ENCODE measurements at places on chromosomes 2 and 18.

DNA sequence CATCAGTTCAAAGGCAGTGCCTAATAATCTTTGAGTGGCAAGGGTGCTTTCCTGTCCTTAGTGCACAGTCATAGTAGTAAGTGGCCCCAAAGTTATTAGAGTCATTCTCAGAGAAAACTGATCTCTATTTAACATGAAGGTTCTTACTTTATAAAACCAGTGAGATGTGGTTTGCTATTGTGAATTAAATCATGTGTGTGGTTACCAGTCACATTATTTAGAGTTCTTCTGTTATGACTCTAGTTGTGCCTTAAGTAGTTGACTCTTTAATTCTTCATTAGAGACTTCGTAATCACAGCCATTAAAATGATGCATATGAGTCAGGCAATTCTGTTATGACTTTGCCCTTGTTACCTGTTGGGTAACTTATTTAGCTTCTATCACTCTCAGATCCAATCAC is 1392.9 kb upstream of the ACVR2A start:
- no peak overlapping the region for H3K4me3 ChIP-seq
- H3K27ac ChIP-seq: no peak overlapping the region
- no peaks in the 10 kb centered on the region for H3K36me3 ChIP-seq
- no peaks in the 10 kb centered on the region for H3K4me1 ChIP-seq
- H3K27me3 ChIP-seq: no peaks in the 10 kb centered on the region

DNA sequence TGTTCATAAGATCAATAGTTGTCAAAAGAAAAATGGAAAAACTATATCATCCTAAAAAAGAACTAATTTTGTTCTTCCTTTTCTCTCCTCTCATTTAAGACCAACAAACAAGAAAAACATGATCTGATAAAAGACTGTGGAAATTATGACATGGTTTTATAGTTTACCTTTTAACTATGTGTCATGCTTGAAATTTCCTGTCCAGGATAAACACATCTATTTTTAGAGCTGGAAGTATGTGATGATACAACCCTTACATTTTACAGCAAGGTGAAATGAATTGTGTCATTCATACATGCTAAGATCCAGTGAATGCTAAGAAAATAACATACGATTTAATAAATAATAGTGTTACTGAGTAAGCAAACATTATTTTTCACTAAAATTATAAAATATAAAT is 89.9 kb downstream of the GULP1 start:
- no peaks in the 10 kb centered on the region for H3K27me3 ChIP-seq
- H3K27ac ChIP-seq: no peak overlapping the region
- H3K36me3 ChIP-seq: no peaks in the 10 kb centered on the region
- H3K4me1 ChIP-seq: peaks cover 12% of the 10 kb centered on the region
- no peak for DNase-seq
- H3K4me3 ChIP-seq: no peak overlapping the region

DNA sequence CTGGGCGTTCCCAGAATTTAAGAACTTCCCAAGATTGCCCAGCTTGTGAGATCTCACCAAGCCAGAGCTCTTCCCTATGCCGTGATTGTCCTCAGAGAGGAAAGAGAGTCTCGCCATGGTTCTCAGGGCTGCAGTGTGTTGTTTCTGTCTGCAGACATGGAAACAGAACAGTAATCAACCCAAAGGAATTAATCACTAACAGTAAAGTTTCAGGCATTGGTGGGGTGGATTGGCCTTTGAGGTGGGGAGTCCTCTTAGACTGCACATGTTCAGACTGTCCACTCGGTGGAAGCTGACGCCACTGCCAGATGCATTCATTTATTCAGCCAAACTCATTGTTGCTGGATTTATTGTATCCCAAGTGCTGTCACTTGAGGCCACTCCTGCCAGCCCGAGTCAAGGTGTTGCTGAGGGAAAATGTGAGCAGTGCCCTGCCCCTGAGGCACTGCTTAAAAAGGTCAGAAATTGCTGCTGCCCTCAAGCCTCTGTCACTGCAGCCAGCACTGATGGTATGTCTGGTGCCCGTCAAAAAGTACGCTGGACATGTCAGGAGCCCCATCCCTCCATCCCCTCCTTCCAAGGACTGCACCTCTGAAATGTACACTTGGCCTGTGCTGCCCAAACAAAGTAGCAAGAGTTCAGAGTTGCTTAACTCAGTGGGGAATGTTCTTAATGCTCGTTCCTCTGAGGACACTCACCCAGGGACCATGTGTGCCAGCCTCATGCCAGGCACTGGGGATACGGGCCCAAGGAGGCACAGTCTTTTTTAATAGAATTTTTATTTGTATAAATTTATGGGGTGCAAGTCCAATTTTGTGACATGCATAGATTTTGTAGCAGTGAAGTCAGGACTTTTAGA is 201.0 kb downstream of the GLI2 start:
- no peaks in the 10 kb centered on the region for H3K36me3 ChIP-seq
- peaks cover 76% of the 10 kb centered on the region for H3K4me1 ChIP-seq
- DNase-seq: no peak
- H3K27me3 ChIP-seq: no peaks in the 10 kb centered on the region
- H3K4me3 ChIP-seq: no peak overlapping the region

- DNase-seq: no peak
- H3K4me3 ChIP-seq: no peak overlapping the region
- H3K36me3 ChIP-seq: peaks cover 55% of the 10 kb centered on the region
- no peak overlapping the region for H3K27ac ChIP-seq
- H3K4me1 ChIP-seq: no peaks in the 10 kb centered on the region
- no peaks in the 10 kb centered on the region for H3K27me3 ChIP-seq
Observed at GRCh38 chr2:241496904-241497877, 11.2 kb downstream of the STK25 start.

GRCh38 chr2:207619764-207620203 is 5.4 kb downstream of the METTL21A start:
- DNase-seq: no peak
- no peak overlapping the region for H3K27ac ChIP-seq
- H3K4me1 ChIP-seq: no peaks in the 10 kb centered on the region
- no peak overlapping the region for H3K4me3 ChIP-seq
- no peaks in the 10 kb centered on the region for H3K27me3 ChIP-seq

- no peak for DNase-seq
- peaks cover 77% of the 10 kb centered on the region for H3K4me1 ChIP-seq
- no peaks in the 10 kb centered on the region for H3K36me3 ChIP-seq
- H3K27ac ChIP-seq: peak overlapping the region; percentile 66
- no peaks in the 10 kb centered on the region for H3K27me3 ChIP-seq
Observed at GRCh38 chr2:47077442-47078117, 77.5 kb downstream of the STPG4 start.

DNA sequence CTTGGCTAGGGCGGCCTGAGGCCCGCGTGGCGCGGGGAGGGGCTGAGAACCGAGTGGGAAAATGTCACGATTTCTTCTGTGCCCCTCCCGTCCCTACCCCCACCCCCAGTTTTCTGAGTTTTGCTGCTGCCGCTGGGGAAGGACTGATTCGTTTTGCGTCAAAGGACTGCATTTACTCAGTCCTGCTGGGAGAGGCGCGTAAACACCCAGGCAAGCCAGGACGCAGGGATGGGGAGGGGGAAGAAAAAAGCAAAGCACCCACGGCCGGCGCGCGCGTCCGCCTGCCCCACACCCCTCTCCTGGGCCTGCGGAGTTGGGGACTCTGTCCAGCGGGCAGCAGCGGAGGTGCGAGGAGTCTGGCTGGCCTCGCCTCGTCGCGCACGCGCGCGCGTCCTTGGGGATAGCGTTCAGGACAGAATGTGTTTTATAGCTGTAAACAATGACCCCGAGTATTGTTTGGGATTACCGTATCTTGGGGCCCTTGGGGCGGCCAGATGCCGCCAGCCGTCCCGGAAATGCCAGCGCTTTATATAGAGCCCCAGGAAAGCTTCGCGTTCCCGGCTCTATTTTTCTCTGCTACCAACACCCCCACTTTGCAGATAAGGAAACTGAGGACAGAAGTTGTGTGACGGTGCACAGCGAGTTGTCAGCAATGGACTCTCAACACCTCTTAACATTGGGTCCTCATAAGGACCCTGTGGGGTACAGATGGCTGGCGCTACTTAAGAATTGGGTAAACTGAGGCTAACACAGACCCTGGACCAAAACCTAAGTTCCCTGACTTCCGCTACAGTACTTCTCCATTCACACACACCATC is 1.7 kb upstream of the FOSL2 start:
- peaks cover 10% of the 10 kb centered on the region for H3K36me3 ChIP-seq
- peak overlapping the region; percentile 96 for H3K4me3 ChIP-seq
- DNase-seq: peak; percentile 96
- H3K27ac ChIP-seq: peak overlapping the region; percentile 99
- H3K4me1 ChIP-seq: peaks cover 14% of the 10 kb centered on the region

DNA sequence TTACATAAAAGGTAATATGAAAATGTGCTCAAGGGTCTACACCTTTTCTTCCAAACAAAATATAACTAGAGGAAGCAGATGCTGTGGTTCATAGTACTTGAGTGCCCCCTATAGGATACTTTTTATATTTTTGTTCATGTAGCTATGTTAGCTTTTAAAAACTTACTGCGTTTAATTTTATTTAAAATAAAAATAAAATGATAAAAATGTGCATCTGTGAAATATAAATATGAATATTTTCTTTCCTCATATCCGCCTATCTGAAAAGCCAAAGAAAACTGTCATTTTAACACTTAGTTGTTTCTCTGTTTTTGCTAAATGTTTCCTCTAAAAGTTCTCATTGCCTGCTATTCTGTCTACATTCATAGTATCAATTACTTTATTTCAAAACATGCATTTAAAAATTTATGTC is 9.6 kb upstream of the LRP1B start:
- no peaks in the 10 kb centered on the region for H3K36me3 ChIP-seq
- no peak overlapping the region for H3K4me3 ChIP-seq
- H3K4me1 ChIP-seq: no peaks in the 10 kb centered on the region
- no peaks in the 10 kb centered on the region for H3K27me3 ChIP-seq

- no peaks in the 10 kb centered on the region for H3K27me3 ChIP-seq
- no peaks in the 10 kb centered on the region for H3K36me3 ChIP-seq
- H3K4me3 ChIP-seq: no peak overlapping the region
Observed at GRCh38 chr2:126990200-126990599, 91.5 kb downstream of the TEX51 start.

DNA sequence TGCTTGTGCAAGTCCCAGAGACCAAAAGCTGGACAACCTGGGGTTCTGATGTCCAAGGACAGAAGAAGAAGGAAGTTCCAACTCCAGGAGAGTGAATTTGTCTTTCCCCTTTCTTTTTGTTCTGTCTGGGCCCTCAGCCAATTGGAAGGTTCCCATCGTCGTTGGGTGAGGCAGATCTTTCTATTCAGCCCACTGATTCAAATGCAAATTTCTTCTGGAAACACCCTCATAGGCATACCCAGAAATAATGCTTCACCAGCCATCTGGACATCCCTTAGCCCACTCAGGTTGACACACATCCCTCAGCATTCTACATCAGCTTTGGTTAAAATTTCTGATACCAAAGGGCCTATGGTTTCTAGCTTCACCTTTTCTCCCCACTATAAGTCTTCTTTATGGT is 156.5 kb downstream of the SP3 start:
- no peak overlapping the region for H3K27ac ChIP-seq
- no peaks in the 10 kb centered on the region for H3K4me1 ChIP-seq
- no peaks in the 10 kb centered on the region for H3K27me3 ChIP-seq
- no peaks in the 10 kb centered on the region for H3K36me3 ChIP-seq
- no peak for DNase-seq
- no peak overlapping the region for H3K4me3 ChIP-seq

- peaks cover 12% of the 10 kb centered on the region for H3K4me1 ChIP-seq
- H3K27ac ChIP-seq: peak overlapping the region; percentile 29
- H3K27me3 ChIP-seq: no peaks in the 10 kb centered on the region
Observed at GRCh38 chr2:19785867-19786266, 115.9 kb downstream of the TTC32 start.

DNA sequence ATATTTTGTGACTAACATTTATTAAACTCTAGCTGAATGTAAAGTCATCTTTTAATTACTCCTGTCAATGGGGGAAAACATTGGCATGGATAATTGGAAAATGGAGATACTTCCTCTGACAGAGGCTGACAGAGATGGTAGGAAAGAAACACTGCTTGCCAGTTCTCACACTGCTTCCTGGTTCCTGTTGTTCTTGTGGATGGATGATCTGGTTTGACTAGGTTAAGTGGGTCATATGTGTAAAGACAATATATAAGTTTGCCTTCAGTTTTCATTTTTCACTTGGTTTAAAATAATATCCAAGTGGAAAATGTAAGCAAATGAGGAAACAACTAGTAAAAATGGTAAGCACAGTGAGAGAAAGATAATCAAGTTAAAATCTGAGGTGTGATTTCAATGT is 188.8 kb upstream of the CWC22 start:
- no peaks in the 10 kb centered on the region for H3K27me3 ChIP-seq
- H3K4me1 ChIP-seq: no peaks in the 10 kb centered on the region
- H3K36me3 ChIP-seq: no peaks in the 10 kb centered on the region
- no peak overlapping the region for H3K4me3 ChIP-seq
- H3K27ac ChIP-seq: no peak overlapping the region

GRCh38 chr2:63049211-63049969 is 1.2 kb upstream of the OTX1 start:
- H3K27ac ChIP-seq: no peak overlapping the region
- H3K36me3 ChIP-seq: peaks cover 12% of the 10 kb centered on the region
- no peaks in the 10 kb centered on the region for H3K4me1 ChIP-seq
- peak overlapping the region; percentile 24 for H3K4me3 ChIP-seq
- peaks cover 60% of the 10 kb centered on the region for H3K27me3 ChIP-seq

DNA sequence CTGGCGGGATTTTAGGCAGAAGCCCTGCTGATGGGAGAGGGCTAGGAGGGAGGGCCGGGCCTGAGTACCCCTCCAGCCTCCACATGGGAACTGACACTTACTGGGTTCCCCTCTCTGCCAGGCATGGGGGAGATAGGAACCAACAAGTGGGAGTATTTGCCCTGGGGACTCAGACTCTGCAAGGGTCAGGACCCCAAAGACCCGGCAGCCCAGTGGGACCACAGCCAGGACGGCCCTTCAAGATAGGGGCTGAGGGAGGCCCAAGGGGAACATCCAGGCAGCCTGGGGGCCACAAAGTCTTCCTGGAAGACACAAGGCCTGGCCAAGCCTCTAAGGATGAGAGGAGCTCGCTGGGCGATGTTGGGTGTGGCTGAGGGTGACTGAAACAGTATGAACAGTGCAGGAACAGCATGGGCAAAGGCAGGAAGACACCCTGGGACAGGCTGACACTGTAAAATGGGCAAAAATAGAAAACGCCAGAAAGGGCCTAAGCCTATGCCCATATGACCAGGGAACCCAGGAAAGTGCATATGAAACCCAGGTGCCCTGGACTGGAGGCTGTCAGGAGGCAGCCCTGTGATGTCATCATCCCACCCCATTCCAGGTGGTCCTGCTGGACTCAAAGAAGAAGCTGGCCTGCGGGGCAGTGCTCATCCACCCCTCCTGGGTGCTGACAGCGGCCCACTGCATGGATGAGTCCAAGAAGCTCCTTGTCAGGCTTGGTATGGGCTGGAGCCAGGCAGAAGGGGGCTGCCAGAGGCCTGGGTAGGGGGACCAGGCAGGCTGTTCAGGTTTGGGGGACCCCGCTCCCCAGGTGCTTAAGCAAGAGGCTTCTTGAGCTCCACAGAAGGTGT is 8.5 kb downstream of the PROC start:
- H3K4me1 ChIP-seq: peaks cover 15% of the 10 kb centered on the region
- no peak overlapping the region for H3K27ac ChIP-seq
- peak; percentile 54 for DNase-seq
- peaks cover 17% of the 10 kb centered on the region for H3K27me3 ChIP-seq

GRCh38 chr2:127645026-127645394 is 943 bp upstream of the GPR17 start:
- H3K4me1 ChIP-seq: peaks cover 83% of the 10 kb centered on the region
- no peaks in the 10 kb centered on the region for H3K27me3 ChIP-seq
- no peak for DNase-seq
- H3K27ac ChIP-seq: peak overlapping the region; percentile 65
- H3K4me3 ChIP-seq: no peak overlapping the region
- H3K36me3 ChIP-seq: peaks cover 53% of the 10 kb centered on the region

GRCh38 chr2:181648478-181649155 is 8.3 kb downstream of the CERKL start:
- H3K27me3 ChIP-seq: no peaks in the 10 kb centered on the region
- H3K27ac ChIP-seq: no peak overlapping the region
- no peaks in the 10 kb centered on the region for H3K4me1 ChIP-seq
- no peak for DNase-seq
- H3K36me3 ChIP-seq: no peaks in the 10 kb centered on the region

- H3K4me1 ChIP-seq: no peaks in the 10 kb centered on the region
- H3K36me3 ChIP-seq: peaks cover 73% of the 10 kb centered on the region
- H3K27ac ChIP-seq: no peak overlapping the region
Observed at GRCh38 chr2:85550486-85550885, 10.8 kb downstream of the GGCX start.

All from right atrium auricular region (tissue), 2 donors.